ENCODE measurements at places on chromosomes 1 and 21. TPM values are rescaled to one million over a fixed set of nuclear protein-coding genes. Genes with fewer than 3 reads are reported as not detected.

Gene TRPM2
- not detected for total RNA-seq

Gene SDC3
- 55.7 TPM for total RNA-seq

Gene MTMR11
- 3.9 TPM for total RNA-seq

Gene MIXL1
- total RNA-seq: not detected

Gene PDC
- not detected for total RNA-seq

Gene TSHB
- not detected for total RNA-seq

Gene KRTAP12-2
- total RNA-seq: not detected

Gene CD52
- total RNA-seq: not detected

Gene GPR25
- total RNA-seq: not detected

Gene SLC44A3
- total RNA-seq: 0.65 TPM

Gene ELF3
- total RNA-seq: 2.3 TPM

Gene TMOD4
- total RNA-seq: not detected

Gene CYP2J2
- total RNA-seq: 0.32 TPM

Gene ADAM30
- 0.05 TPM for total RNA-seq

Gene C1orf232
- not detected for total RNA-seq

Gene DMBX1
- not detected for total RNA-seq

Gene F5
- under 0.01 TPM for total RNA-seq

Gene ADGRB2
- 28.5 TPM for total RNA-seq

Gene AMIGO1
- 1.0 TPM for total RNA-seq

Gene KRTAP21-2
- total RNA-seq: not detected

Gene RAB25
- not detected for total RNA-seq

Gene GFI1
- total RNA-seq: under 0.01 TPM

Gene TRIM67
- not detected for total RNA-seq

Gene DONSON
- total RNA-seq: 16.8 TPM

Gene SH3BGR
- total RNA-seq: 3.0 TPM

Gene MEGF6
- total RNA-seq: 11.0 TPM

Gene SLC45A3
- 4.8 TPM for total RNA-seq

Gene VANGL2
- under 0.01 TPM for total RNA-seq

Gene APCS
- total RNA-seq: not detected

Gene YOD1
- total RNA-seq: 11.8 TPM

Gene KRTAP7-1
- not detected for total RNA-seq

Gene INKA2
- 1.2 TPM for total RNA-seq

Gene RHBG
- not detected for total RNA-seq

Gene NDUFS2
- 145 TPM for total RNA-seq

Gene TMIGD3
- not detected for total RNA-seq

Gene PLA2G4A
- 9.2 TPM for total RNA-seq

Gene TSPAN1
- not detected for total RNA-seq

Gene S100A5
- total RNA-seq: not detected

Gene LMX1A
- not detected for total RNA-seq

Gene PTGER3
- total RNA-seq: under 0.01 TPM

Gene SLC5A9
- total RNA-seq: not detected

Gene CLDN14
- 0.28 TPM for total RNA-seq
